A549 treated with Hydrocortisone at 1 μM for 4 hours (cell line): ENCODE measurements at places on chromosomes 11 and 22. TPM values are rescaled to one million over a fixed set of nuclear protein-coding genes. Genes with fewer than 3 reads are reported as not detected.

The ADAMTS8 gene
- total RNA-seq: 1.2 to 1.7 TPM (median 1.4 TPM) in 5 replicates

The ANO9 gene
- total RNA-seq: 0.75 to 1.4 TPM (median 0.89 TPM) in 5 replicates

The TRIM48 gene
- total RNA-seq: not detected in 5 replicates

The POGLUT3 gene
- total RNA-seq: 8.4 to 12.3 TPM (median 11.1 TPM) in 5 replicates

The CCDC116 gene
- 0.05 to 0.06 TPM in 2 of 5 replicates, not detected in the others for total RNA-seq

The MUC5AC gene
- 1.2 to 1.8 TPM (median 1.5 TPM) in 5 replicates for total RNA-seq

The MPPED2 gene
- total RNA-seq: not detected in 5 replicates

The PHOX2A gene
- total RNA-seq: not detected in 5 replicates

The RABL2B gene
- 17.3 to 20.1 TPM (median 17.5 TPM) in 5 replicates for total RNA-seq

The BSX gene
- not detected in 5 replicates for total RNA-seq

The OR5F1 gene
- total RNA-seq: not detected in 5 replicates

The GGTLC2 gene
- total RNA-seq: not detected in 5 replicates
